Cortex of kidney (tissue), 1 donor: ENCODE measurements at places on chromosomes 3 and 15.

DNA sequence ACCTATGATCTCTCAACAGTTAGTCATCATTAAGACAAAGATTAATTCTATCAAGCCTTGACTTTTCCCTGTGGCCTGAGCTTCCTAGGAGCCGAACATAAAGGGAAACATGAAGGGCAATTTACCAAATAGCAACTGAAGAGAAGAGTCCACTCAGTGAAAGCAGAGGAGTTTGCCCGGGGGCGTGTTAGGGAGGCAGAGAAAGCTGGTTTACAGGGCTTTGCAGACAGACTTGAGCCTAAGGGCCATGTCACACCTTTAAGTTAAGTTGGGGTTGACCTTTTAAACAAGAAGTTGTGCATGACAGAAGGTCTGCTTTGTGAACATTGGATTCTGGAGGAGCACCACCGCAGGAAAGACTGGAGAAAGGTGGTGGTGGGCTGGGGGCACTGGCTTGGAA lies 701.8 kb upstream of the CFAP20DC start:
- no peak for DNase-seq

- DNase-seq: no peak
These were observed 112.6 kb downstream of the SQOR start for GRCh38 chr15:45747426-45747825.

DNA sequence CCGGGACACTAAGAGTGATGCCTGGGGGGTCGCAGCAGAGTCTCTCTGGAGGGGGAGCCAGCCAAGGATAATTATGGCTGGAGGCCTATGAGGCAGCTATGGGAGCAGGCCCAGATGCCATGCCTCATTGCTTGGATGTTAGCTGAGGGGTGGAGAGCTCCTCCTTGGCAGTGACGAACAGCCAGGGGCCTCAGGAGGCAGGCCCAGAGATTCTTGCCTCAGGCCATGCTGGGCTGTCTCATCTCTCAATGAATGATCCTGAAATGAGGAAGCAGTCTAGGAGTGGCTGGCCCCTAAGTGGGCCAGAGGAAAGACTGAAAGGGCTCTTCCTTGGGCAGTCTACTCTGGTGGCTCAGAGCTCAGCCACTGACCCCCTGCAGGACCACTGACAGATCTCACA lies 21.3 kb downstream of the KIF9 start:
- no peak for DNase-seq

DNA sequence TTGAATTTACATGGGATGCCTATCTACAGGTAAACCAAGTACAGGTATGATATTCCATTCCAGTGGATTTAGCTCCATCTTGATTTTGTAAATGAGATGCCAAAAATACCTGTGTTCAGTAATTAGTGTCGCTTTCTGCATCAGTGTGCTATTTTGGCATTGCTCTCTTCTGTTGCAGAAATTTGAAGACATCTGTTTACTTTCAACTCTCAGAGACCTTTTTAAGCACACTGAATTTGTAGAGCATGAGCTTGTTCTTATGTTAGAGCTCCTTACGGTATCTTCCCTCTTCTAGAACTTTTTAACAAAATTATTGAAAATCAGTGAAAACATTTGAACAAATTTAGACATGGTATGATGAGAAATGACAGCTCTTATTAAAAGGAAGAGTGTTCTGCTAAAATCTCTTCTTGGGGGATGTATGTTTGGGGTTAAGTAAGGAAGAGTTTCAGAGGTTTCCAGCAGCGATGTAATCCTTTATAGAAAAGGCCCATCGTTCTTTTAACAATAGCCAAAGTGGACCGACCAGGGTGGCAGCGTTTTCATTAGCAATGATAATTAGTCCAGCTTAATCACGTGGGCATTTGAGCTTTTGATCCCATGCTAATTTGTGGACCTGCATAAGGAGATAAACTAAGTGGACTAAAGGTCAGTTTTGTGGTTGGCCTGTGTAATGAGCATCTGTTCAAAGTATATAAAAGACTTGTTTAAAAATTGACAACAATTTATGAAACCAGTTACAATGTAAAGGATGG lies 385.4 kb downstream of the PTPRG start:
- DNase-seq: no peak

GRCh38 chr15:66820481-66821176 lies 118.6 kb downstream of the SMAD6 start:
- no peak for DNase-seq

GRCh38 chr3:1447452-1447851 lies 354.6 kb downstream of the CNTN6 start:
- no peak for DNase-seq

- no peak for DNase-seq
These were observed 64.4 kb downstream of the TRIM71 start for GRCh38 chr3:32882189-32882588.

DNA sequence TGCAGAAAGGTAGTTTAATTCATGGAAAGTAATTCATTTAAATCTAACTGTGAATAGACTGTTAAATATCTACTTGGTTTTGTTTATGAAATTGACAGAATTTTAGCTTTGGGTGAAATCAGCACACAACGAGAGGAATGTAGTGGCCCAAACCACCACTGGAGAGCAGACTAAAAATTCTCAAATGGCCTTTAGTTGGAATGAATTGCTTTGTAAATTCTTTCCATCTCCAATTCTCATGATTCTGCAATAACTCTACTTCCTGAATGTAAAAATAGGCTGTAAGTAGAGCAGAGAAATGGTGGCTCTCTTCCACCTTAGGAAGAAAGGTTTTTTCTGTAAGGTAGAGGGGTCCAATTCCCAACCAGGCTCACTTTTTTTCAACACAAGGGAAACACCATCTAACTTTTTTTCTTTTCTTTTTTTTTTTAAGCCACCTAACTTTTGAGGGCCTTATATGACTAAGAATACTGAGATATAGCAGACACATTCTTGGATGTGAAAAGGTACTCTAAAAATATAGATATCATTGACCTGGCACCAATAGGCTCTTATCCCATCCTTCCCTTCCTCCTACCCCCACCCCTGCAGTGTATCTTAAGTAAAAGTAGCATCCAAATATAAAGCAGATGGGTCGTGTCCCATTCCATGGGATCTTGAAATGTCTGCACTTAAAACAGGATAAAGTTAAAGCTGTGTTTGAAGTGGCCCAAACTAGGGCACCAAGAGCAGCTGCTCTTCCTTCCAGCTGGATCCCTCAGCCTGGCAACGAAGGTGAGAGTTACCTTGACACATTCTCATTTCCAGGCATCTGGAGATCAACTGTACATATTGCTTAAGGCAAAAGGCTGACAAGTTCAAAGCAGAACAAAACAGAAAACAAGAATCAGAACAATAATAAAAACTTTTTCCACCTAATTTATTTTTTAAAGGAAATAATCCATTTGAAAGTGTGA lies 194.1 kb downstream of the TPRG1 start:
- DNase-seq: no peak

- no peak for DNase-seq
These were observed 50.0 kb downstream of the POLR2M start for GRCh38 chr15:57756466-57756865.

DNA sequence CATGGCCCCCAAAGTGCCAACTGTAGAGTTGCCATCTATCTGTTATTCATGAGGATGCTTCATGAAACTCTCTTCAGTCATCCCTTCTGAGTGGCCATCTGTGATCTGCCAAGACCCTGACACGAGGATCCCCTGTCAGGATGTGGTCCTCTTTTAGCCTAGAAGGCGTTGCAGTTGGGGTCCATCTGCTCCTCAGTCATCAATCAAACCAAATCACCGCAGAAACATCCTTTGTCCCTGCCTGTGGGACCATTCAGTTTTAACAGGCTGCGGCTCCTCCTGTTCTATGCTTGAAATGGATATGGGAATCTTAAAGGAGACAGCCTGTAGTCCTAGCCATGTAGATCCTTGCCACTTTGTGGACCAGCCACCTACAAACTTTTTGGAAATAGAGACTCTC lies 5.9 kb upstream of the RPS27L start:
- DNase-seq: no peak

- DNase-seq: no peak
These were observed 722 bp downstream of the STRA6 start for GRCh38 chr15:74201710-74202420.

DNA sequence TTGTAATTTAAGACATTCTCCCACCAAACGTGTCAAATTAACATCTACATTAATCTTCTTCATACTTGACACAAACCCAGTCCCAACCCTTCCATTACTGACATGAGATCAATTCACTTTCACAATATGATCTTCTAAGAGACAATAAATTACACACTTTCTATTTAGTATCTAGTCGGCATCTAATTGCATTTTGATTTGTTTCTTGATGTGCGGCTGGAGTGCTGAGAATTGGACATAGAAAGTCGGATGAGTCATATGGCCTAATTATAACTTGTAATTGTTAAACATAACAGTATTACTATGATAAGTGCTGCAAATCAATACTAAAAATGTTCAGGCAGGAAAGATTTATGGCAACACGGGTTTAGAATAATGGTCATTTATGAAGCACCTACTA lies 78.4 kb upstream of the RORA start:
- DNase-seq: no peak

- DNase-seq: no peak
These were observed 183.4 kb downstream of the GOLGA6L6 start for GRCh38 chr15:20358066-20358778.

DNA sequence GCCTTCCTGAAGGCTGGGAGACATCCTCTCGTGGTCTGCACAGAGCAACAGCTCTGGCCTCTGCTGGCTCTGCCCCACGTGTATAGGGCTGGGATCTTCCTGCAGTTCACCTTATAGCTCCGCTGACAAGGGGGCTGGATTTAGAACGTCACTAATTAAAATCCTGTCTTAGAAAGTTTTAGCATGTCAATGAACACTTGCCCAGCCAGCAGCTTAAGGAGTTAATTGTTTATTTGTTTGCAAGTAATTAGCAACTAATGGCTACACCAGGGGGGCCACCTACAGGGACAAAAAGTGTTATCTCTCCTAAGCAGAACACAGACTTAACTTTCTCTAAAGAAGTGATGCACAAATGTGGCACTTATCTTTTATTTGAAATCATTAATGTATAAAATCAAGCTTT lies at the start of gene HESX1:
Gene HESX1, minus strand, starts transcription at position 84 of the 403 bp plus-strand sequence. Its CDS starts 60 bp downstream, at position 24.
- DNase-seq: no peak

DNA sequence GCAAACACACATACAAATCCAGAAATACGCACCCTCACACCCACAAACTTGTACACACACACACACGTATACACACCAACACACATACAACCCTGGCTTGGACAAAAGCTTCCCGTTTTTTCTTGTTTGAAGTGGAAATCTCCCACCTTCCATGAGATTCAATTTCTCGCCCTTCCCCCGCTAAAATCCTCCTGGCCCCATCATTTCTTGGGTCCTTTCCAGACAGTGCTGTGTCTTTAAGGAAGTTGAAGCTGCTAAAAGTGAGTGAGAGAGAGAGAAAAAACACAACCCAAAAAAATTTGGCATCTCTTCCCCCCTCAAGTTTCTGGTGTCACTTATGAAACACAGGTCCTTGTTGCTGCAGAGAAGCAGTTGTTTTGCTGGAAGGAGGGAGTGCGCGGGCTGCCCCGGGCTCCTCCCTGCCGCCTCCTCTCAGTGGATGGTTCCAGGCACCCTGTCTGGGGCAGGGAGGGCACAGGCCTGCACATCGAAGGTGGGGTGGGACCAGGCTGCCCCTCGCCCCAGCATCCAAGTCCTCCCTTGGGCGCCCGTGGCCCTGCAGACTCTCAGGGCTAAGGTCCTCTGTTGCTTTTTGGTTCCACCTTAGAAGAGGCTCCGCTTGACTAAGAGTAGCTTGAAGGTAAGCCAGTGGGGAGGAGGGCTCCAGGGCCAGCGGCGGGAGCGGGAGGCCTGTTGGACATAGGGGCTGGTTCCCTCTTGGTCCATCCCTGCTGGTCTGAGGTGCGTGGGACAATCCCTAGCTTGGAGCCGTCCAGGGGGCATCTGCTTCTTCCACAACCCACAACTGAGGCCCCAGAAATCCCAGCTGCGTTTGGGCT lies at the start of gene ISLR:
Gene ISLR, plus strand, starts transcription at position 331 of the 839 bp plus-strand sequence. CDS start 1,149 bp downstream, outside the sequence.
- DNase-seq: no peak

- no peak for DNase-seq
These were observed 101.1 kb upstream of the CCNL1 start for GRCh38 chr3:157261000-157261399.

DNA sequence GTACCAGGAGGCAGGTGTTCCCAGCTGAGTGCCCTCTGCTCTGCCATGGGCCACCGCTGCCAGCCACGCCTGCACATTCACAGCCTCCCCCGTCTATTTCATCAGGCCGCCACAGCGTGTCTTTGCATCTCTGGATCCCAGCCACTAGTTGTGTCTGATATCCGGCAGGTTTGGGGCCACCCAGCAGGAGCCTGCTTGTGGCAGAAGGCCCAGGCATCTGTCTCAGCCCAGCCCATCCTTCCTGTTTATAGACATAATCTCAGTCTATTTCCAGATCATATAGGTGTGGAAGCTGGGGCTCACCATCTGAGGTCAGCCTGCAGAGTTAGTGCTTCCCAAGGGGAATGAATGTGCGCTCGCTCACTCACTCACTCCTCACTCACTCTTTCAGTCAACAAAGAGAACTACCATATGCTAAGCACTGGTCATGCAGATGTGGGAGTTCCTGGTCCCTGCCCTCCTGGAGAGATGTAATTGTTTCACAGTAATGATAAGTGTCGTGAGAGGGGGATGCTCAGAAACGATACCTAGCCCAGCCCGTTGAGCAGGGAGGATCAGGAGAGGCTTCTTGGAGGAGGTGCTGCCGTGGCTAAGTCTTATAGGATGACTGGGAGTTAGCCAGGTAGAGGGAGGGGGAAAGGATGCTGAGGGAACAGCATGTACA lies 60.6 kb downstream of the FGD5 start:
- DNase-seq: no peak

- no peak for DNase-seq
These were observed 42.1 kb downstream of the CORO2B start for GRCh38 chr15:68620721-68621527.

- no peak for DNase-seq
These were observed 82.3 kb downstream of the IQSEC1 start for GRCh38 chr3:12990781-12991480.

DNA sequence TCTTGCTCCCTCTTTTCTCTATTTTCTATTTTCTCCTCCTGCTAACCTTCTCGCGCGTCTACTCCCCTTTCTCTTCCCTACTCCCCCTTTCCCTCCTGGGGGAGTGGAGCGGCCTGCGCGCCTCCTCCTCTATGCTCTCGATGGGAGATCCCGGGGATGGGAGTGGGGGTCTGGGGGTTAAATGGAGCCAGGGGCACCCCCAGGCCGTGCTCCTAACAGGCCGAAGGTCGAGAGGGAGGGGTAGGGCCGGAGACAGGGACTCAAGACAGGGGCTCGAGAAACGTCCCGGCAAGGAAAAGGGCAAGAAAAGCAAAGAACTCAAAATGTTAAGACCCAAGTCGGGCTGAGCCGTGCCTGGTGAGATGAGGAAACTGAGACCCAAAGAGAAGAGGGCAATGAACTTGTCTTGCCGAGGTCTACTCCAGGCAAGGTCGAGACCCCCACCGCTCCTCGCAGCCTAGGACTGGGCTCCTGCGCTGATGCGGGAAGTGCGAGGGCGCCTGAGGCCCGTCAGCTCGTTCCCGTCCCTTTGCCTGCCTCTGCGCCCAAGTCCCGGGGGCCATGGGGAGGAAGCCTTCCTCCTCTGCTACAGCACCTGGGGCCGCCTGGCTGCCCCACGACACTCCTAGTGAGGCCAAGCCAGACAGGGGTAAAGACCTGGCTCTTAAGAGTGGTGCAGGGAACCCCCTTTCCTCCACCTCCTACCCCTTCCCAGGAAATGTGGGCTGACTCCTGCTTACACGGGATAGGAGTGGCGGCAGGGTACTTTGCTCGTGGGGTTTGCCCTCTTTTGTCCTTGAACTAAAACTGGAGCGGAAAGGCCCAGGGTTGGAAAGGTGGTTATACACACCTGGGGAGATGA lies 770 bp upstream of the MEGF11 start:
- no peak for DNase-seq

GRCh38 chr3:196138482-196139254 lies 56.8 kb upstream of the TFRC start:
- DNase-seq: no peak

- no peak for DNase-seq
These were observed 405.6 kb downstream of the PTPRG start for GRCh38 chr3:61967019-61967418.
